Stimulated activated CD4-positive, alpha-beta T cell treated with anti-CD3 and anti-CD28 coated beads, Interleukin-2, amount 100 ng/mL, for 48 hours (primary cell): ENCODE measurements at places on chromosomes 11 and 22.

- peak; percentile 58 for DNase-seq
Observed at GRCh38 chr11:75768112-75768908, at the start of gene DGAT2. TSS of gene DGAT2 (plus strand) at chr11:75768778. CDS start at chr11:75768992, 214 bp downstream.

GRCh38 chr22:39041908-39042307 is 1.2 kb downstream of the APOBEC3F start:
- DNase-seq, result no peak

- no peak for DNase-seq
Observed at GRCh38 chr11:117382746-117383145, 55.1 kb downstream of the CEP164 start.

DNA sequence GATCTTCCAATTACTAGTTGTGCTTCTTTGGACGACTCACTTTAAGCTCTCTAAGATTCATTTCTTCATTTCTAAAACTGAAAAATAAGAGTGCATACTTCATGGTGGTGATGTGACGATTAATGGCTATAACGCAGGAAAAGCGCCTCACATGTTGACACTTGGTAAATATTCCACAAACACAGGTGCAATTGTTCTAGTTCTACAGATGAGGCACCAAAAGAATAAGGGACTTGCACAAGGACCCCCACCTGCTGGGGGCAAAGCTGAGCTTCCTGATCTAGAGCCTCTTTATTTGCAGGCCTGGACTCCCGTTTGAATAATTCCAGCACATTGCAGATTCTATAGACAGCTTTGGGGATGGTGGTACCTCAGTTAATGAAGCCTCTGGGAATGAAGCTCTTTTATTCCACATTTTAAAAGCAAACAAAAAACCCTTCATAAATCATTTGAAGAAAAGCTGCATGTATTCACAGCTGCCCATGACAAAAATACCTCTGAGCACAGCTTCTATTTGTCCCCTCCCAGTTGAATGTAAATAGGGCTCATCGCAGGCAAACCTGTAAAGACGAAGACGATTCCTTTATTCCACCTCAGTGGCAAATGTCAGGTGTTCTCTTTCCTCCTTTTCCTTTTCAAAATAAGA is 14.9 kb upstream of the CADM1 start:
- no peak for DNase-seq

- no peak for DNase-seq
Observed at GRCh38 chr11:75474240-75474639, 41.2 kb upstream of the KLHL35 start.

GRCh38 chr11:35930466-35930865 is 13.4 kb upstream of the LDLRAD3 start:
- DNase-seq, result no peak

DNA sequence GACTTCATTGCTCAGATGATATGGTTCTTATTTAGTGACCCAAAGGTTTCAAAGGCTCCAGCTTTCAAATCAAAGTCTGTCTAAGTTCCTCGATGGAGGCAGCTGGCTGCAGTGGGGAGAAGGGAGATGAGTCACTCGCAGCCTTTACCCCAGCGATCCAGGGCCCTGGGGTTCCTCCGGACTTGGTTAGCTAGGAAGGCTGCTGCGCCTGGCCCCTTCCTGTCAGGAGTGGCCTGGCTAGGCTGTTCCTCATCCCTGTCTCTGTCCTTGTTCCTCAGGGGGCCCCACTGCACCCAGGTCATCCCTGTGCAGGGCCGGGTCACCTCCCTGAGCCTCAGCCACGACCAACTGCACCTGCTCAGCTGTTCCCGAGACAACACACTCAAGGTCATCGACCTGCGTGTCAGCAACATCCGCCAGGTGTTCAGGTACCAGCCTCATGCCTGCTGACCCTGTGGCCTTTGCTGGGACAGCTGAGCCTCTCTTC is 13.9 kb downstream of the ATG16L2 start:
- DNase-seq, result no peak

DNA sequence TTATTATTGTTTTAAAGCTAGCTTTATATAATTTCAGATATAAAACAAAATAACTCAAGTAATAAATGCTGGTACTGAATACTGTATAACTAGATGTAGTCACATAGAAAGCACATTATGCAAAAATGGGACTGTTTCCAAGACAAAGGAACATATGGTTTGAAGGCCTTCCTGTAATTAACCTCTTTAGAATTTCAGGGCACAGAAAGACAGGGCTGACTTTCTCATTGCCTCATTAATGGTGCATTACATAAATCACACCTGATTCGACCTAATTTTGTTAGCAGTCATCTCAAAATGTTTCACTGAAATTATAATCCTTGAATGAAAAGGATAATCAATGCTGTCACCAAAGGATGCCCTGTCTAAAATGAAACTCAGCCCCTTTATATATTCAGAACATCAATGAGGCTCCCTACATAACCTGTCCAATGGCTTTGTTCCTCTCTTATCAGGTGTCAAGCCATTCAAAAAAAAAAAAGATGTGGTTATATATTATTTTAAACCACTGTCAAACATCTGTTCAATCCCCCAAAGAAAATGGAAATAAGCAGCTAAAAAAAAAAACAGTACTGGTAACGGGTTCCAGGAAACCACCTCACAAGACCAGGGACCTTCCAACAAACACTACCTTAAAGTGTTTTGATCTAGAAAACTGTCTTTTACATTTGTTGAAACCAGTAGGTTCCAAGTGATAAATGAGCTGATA is 77.4 kb downstream of the FAM168A start:
- no peak for DNase-seq

DNA sequence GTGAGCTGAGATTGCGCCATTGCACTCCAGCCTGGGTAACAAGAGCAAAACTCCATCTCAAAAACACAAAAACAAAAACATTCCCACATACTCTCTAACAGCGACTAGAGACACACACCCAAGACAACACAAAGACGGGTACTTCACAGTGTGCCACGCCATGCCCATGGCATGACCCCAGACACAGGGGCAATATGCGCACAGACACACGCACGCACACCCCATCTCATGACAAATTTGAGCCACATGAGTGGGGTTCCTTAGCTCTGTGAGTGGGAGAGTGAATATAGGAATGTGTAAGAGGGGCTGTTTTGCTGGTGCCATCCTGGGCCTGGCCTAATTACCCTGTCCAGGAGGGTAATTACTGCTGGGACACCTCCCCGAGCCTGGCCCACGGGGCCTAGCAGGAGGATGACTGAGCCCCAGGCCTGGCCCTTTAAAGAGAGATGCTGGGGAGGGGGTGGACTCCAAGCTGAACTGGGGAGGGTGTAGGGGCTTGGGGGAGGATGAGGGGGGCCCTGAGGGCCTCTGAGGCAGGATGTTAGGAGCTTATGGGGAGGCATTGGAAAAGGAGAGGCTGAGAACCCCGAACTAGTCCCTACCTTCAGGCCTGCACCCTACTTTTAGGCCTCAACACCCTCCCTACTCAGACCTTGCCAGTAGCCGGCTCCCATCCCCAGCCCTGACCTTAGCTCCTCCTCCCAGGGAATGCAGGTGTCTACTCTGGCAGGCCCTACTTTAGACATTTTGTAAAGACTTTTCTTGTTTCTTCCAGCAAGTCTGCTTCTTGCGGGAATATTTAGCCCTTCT is 1.5 kb downstream of the LTBP3 start:
- DNase-seq, result no peak

GRCh38 chr11:73473252-73473651 is 97.1 kb downstream of the RELT start:
- DNase-seq, result no peak

- DNase-seq, result no peak
Observed at GRCh38 chr22:19805821-19806212, 45.2 kb downstream of the TBX1 start.

GRCh38 chr11:120239713-120240640 is at the start of gene POU2F3:
TSS of gene POU2F3 (plus strand) at chr11:120240140. CDS start at chr11:120240344, 204 bp downstream.
- DNase-seq, result no peak

DNA sequence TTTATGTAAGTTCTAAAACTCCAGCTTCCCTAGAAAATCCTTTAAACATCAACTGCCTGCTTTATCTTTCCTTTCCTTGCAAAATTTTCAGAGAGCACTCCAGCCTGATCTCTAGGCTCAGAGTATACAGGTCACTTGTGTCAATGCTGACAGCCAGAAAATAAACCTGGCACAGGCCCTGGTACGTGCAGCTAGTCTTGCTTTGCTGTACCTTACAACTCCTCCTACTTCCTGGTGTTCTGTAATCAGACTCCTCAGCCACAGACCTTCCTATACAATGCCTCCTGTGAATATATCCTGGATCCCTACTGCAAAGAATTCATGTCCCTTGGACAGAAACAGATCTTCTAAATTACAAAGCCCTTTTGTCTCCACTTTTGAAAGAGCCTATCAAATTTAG is 24.2 kb upstream of the TMEM123 start:
- DNase-seq, result no peak

GRCh38 chr11:17591293-17591692 is 44.2 kb downstream of the OTOG start:
- DNase-seq, result no peak

- DNase-seq, result no peak
Observed at GRCh38 chr22:42418811-42419242, 13.4 kb downstream of the NFAM1 start.

DNA sequence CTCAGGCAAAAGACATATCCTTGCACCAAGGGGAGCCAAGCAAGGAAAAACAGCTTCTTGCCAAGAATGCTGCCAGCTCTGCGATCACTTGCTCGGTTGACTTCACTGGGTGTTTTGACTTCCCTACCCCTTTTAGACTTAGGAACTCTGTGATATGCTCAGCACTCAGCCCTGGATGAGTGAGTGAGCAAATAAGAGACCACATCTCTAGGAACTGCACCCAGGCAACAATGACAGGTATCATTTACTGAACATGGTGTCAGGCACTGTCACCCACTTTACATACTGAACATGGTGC is 3.7 kb upstream of the IRAG1 start:
- DNase-seq, result no peak

DNA sequence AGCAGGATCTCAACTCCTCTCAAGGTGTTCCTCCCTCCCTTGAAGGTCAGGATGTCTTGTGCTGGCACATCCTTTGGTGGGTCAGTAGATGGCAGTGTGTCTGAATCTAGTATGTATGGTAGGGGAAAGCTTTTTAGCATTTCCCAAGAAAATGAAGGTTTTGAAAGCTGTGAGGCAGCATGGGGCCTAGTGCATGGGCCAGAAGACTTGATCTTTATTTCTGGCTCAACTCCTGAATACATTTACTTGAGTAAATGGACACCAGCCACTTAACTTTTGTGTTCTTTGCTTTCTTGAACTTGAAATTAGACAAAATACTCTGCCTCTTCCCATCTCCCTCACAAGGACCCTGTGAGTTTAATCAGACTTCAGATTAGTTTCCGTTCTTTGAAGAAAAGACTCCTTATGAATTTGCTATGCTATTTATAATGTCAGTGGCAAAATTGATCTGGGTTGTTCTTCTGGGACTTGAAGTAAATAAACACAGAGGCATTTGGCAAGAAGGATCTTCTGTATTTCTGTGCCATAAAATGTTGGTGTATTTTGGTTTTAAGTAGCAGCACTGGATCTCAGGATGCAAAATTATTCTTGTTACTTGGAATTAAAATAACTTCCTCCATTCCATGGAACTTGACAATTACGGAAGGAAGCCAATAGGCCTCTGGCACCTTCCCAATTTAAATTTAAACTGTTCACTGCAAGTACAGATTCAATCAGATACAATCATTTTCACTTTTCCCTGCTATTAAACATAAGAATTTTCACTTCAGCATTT is 288.8 kb downstream of the CASP12 start:
- no peak for DNase-seq

- no peak for DNase-seq
Observed at GRCh38 chr22:25714070-25714469, 27.9 kb upstream of the MYO18B start.

- DNase-seq, result no peak
Observed at GRCh38 chr11:10911907-10912306, 54.1 kb upstream of the ZBED5 start.

DNA sequence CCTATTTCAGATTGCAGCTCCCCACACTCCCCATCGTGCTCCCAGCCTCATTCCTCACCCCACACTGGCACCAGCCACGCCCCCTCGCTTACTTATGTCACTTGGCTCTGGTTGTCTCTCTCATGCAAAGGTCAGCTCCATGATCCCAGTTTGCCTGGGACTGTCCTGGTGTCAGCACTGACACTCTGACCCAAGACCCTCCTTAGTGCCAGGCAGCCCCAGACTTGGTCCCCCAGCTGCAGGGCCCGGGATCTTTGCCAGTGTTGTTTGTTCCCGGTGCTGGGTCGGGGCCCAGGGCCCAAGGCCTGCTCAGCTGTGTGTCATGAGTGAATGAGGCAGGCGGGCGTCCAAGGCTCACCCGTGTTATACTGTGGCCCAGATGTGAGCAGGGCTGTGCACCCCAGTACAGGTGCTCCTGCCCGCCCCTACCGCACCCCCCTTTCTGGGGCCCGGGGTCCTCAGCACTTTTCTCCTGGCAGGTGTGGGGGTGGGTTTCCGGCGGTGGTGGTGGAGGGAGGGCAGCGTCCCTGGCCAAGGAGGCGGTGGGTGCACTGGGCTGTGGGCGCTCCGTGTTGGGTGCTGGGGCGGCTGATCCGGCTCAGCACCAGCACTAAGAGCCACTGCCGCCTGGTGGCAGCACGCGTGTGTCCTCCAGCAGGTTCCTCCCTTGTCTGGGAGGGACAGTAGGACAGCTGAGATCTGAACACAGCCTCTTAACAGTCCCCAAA is 19.5 kb downstream of the IL17REL start:
- DNase-seq, result peak; percentile 62

GRCh38 chr22:44086271-44087088 is 62.4 kb downstream of the PARVB start:
- no peak for DNase-seq

DNA sequence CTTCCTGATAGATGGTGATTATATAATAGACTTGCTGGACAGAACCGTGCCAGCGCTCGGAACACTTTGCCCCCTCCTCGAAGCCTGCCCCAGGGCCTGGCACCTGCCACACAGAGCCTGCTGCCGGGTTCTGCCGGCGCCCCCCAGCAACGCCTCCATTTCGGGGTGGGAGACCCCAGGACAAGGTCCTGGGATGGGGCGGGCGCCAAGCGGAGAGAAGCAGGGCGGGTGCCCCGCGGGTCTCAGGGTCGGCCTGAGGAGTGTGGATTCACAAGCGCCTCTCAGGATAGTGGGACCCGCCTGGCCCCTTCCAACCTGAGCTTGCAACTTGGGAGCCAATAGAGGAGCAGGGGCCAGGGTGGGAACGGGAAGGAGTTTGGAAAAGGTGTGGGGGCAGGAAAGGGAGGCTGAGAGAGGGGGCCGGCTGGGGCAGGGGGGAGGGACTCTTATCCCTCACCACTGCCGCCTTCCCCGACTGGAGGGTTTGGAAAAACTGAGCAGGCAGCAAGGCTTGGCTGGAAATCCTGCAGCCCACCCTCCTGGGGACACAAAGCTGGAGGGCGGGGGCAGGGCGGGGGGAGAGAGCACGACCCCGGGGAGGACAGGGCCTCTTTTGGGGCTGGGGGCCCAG is 3.3 kb upstream of the BCL9L start:
- DNase-seq, result no peak

- DNase-seq, result no peak
Observed at GRCh38 chr11:35247863-35248262, 108.9 kb downstream of the CD44 start.

DNA sequence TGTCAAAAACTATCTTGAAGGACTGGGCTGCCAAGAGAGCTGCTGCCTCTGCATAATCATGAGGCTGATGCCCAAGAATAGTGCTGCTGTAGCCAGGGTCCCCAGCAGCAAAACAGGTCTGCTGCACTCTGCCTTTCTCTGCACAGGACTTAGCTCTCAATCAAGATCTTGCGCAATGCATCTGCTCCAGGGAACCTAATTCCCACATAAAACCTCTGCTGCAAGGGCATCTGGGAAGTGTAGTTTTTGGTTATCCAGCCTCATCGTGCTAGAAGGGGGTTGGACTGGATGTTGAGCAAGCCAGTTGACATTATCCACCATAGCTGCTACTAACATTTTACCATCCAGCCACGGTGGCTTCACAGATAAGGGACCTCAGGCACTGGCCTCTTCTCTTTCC is 192.7 kb downstream of the C11orf91 start:
- no peak for DNase-seq

GRCh38 chr11:65539744-65540289 is 14.9 kb downstream of the SCYL1 start:
- no peak for DNase-seq
